Tracheal epithelial cell (primary cell): ENCODE measurements at places on chromosomes 5 and 9. TPM values are rescaled to one million over a fixed set of nuclear protein-coding genes. Genes with fewer than 3 reads are reported as not detected.

The MORN5 gene
- total RNA-seq, result not detected in 2 replicates

The VAV2 gene
- total RNA-seq, result 35.9 and 36.2 TPM in 2 replicates

The C5orf24 gene
- total RNA-seq, result 27.2 and 30.9 TPM in 2 replicates

The ELAVL2 gene
- 0.24 TPM in 1 of 2 replicates, not detected in the other for total RNA-seq

The SHISAL2B gene
- total RNA-seq, result not detected in 2 replicates

The ITK gene
- not detected in 2 replicates for total RNA-seq

The PCDHGA5 gene
- 0.24 TPM in 1 of 2 replicates, not detected in the other for total RNA-seq

The GAS1 gene
- 1.4 and 1.5 TPM in 2 replicates for total RNA-seq

The MLANA gene
- not detected in 2 replicates for total RNA-seq

The DMRT2 gene
- 0.24 and 1.1 TPM in 2 replicates for total RNA-seq

The PCBD2 gene
- 2.4 and 6.4 TPM in 2 replicates for total RNA-seq

The C9orf50 gene
- total RNA-seq, result not detected in 2 replicates

The SEMA6A gene
- 1.7 and 7.2 TPM in 2 replicates for total RNA-seq

The PCDHA13 gene
- 0.24 TPM in 1 of 2 replicates, not detected in the other for total RNA-seq
